GM12878 (cell line): ENCODE measurements at places on chromosomes 11 and 22.

DNA sequence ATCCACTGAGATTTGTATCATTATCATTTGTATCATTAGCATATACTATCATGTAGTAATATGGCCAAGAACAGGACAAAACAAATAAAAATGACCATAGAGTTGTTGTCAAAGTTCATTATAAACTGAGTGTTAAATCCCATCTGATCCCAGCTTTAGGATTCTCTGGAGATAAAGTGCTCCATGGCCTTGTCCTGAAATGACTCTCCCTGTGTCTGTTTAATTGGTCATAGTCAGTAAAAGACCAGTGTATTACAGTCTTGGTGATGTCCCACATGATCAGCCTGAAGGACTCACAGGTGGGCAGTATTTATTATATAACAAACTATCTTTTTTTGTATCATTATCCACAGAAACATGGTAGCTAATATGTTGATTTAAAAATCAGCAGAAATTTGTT is 361.6 kb downstream of the TMEM135 start:
- no peak for DNase-seq

DNA sequence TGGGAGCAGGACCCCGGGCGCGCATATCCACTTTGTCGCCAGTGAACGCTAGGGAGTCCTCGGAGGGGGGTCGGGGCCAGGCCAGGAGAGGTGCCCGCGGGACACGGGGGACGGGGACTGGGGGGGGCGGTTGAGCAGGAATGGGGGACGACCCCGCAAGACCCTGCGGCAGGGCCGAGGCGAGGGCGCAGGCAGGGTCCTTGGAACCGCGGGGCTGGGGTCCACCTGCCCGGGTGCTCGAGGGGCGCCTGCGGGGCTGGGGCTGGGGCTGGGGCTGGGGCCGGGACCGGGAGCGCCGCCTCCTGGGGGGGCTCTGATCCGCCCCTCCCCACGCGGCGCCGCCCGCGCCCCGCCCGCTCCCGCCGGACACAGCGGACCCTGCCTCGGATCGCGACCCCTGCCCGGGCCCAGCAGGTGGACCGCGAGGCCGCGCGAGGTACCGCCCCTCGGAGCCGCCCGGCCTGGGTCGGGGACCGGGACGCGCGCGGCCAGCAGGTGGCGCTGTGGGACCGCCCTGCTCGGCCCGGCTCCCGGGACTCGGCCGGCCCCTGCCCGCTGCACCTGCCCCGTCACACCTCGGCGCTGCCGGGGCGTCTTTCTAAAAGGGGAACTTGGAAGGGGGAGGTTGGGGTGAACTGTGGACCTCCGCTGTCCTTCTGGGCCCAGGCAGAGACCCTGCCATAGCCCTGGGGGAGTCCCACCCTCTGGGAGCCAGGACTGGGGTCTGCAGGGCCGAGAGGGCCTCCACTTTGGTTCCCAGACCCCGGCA is 11.0 kb downstream of the CRELD2 start:
- DNase-seq = no peak

DNA sequence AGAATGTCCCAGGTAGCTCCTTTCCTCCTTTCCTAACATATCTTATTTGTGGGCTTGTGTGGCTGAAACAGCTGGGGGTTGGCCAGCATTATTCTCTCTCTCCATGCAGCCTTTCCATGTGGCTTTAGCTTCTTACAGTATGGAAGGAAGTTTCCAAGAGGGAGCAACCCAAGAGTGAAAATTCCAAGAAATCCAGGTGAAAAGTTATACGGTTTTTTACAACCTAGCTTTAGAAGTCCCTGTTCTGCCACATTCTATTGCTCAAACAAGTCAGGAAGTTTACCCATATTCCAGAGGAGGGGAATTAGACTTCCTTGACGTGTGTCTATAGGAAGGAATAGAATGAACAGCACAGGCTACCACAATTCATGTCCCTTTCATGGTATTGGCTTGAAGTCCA is 10.0 kb upstream of the SWAP70 start:
- DNase-seq = no peak

DNA sequence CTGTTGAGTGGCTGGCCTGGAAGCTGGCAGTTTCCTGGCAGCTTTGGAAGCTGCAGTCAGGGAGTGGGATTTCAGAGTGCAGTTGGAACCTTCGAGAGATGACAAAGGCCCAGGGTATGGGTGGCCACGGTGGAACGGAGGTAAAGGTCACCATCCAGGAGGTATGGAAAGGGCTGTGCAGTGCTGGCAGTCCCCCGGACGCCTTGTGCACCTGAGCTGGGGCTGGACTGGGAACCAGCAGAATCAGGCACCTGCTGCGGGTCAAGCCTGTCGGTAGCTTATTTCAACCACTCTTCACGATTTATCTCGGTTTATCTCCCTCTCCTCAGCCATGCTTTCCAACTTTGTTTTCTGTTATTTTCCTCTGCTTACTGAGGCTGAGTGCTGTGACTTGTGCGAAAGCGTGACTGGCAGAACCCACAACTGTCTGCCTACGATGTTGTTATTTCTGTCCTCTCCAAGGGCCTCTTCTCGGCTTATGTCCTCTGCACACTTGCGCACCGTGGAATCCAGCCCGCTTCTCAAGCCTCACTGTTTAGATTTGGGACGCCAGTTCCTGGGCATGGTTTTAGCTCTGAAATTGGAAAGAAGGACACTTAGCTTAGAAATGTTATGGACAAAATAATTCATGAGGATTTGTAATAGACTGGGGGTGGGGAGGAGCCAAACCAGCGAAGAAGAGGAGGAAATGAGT is 24.0 kb upstream of the ATXN10 start:
- DNase-seq = no peak

DNA sequence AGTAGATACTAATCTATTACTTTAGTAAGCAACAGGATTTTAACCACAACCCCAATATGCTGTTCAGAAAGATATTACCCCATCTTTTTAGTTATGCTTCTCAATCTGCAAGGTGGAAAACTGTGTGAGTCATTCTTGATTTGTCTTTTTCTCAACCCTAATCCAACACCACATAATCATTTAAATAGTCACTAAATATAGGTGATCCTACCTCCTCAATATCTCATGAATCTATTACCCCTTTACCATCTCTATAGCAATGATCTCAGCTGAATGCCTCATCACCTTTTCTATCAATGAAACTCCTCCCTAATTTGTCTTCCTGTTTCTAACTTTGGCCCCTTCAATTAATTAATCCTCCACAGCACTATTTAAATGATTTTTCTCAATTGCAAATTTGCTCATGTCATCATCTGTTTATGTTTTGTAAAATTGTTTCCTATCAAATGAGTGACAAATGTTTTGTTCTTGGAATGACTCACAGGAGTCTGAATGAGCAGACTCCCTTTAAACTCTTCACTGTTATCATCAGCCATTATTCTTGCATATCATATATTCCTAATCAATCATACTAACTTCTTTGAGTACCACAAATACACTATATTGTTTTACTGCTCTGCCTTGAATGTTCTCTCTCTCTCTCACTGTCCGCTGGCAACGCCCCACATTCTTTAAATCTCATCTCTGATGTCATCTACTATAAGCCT is 26.1 kb downstream of the SNX19 start:
- DNase-seq = no peak
